ENCODE measurements at places on chromosomes 2 and 18.

DNA sequence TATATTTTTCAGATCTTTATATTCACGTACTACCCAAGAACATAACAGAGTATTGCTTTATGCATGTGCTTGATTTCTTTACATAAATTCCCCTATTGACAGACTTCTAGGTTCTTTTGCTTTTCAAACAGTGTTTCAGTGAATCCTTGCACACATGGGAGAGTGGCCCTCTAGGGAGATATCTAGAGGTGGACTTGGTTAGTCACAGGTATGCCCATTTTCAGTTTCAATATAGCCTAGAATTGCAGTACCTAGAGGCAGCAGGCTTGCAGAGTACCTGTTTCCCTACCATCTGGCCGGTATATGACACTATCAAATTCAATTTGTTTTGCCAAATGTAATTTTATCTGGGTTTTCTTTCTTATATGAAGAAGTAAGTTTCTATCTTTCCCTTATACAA, 36.8 kb downstream of the EML6 start:
- DNase-seq = no peak

DNA sequence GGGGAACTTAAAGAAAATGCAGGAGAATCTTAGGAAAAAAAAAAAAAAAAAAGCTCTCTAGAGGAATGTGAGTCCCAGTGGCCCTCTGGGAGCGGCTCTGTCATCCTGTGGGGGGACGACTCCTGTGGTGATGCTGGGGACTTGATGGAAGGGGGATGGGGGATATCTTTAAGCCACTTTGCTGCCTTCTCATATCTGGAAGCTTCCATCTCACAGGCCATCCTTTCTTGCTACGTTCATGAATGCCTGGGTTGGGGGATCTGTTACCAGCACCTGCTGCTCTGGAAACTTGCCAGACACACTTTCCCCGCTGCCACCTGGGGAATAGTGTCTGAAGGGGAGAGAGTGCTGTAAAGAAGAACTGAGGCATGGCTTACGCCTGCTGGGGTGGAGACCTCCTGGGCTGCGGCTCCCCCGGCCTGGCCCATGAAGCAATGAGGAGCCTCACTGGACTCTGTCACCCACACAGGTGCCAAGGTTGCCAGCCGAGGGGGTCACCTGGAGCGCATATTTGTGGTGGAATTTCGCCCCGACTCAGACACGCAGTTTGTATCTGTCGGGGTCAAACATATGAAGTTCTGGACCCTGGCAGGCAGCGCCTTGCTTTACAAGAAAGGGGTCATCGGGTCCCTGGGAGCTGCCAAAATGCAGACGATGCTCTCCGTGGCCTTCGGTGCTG, 92.8 kb downstream of the RTN4 start:
- DNase-seq = no peak

GRCh38 chr2:206328974-206329373, 54.5 kb downstream of the ZDBF2 start:
- DNase-seq = no peak

DNA sequence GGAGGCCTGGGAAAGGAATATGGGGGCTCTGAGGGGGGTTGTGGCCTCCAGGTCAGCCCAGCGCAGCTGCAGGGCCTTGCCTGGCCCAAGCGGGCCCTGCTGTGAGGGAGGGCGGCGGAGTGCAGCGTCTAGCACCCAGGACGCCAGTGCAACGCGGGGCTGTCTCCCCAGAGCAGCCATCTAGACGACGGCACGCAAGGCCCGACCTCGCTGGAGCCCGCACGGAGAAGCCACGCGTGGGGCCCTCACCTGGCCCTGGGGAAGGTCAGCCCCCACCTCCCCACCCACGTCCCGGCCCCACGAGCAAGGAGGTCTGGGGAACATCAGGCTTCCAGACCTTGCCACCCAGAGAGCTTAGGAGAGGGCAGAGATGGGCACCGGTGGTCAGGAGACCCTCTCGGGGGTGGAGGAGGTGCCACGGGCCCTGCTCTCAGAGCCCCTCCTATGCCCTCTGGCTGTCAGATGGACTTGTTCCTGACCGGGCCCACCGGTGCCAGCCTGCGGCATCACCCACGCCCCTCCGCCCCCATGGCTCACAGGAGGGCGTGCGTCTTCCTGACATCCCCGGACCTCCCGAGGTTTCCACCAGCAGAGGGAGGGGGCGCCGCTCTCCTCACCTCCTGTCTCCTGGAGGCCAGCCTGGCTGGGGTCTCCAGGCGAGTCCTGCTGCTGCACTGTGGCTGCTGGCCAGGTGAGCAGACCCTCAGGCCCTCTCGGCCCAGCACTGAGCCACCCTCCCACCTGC, 17.0 kb downstream of the GPR35 start:
- no peak for DNase-seq

DNA sequence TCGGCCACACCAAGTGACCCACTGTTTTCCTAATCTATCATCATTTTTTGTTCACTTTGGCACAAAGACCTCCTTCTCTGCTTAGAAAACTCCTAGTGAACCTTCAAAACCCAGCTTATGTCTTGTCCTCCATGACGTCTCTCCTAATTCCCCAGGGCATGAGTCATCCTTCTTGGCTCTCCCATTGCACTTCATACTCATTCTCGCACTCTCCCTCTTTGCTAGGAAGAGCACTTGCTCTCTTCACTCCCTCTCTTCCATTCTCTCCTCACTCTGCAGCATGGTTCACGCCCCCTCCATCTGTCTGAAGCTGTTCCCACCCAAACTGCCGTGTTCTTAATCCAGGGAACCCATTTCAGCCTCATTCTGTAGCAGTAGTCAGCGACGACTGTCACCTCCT, 103.9 kb downstream of the MRO start:
- peak; percentile 71 for DNase-seq

- no peak for DNase-seq
Observed at GRCh38 chr2:5315512-5315911, 376.7 kb upstream of the SOX11 start.

DNA sequence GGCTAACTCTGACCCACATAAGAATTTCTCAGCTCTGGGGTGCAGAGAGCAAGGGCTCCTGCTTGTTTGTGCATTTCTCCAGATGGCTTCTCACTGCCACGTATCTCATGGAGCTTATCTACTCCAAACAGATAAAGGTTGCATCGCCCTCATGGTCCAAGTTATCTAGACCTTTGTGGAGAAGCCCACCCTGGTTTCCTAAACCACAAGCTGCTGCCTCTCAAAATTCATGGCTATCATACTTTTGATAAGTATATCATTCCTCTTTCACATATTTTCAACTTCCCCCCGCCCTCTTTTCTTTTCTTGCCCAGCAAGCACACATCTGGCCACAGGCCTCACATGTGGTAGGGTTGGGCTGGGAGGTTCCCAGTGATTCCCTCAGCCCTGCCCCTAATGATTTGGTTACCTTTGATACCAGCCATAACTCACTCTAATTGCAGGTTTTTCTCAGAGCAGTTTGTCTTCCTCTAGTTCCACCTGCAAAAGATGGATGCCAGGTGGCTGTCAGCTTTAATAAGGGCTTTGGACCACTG, 146.0 kb downstream of the RHBDD1 start:
- DNase-seq = no peak

DNA sequence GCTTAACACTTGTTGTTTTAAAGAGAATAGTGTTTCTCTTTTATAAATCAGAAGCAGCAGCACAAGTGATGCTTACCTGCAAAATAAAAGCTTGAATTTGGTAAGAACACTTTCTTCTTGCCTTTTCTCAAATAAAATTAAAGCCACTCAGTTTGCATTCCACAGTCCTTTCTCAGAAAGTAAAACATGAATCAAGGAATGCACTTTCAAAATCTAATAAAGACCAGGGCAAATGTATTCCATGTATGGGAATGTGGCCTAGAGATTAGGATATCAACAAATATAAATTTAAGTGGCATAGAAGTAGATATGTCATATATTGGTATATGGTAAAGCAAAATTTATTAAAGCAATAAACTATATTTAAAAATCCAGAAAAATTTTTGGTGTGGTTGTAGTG, 352.8 kb downstream of the THSD7B start:
- no peak for DNase-seq

DNA sequence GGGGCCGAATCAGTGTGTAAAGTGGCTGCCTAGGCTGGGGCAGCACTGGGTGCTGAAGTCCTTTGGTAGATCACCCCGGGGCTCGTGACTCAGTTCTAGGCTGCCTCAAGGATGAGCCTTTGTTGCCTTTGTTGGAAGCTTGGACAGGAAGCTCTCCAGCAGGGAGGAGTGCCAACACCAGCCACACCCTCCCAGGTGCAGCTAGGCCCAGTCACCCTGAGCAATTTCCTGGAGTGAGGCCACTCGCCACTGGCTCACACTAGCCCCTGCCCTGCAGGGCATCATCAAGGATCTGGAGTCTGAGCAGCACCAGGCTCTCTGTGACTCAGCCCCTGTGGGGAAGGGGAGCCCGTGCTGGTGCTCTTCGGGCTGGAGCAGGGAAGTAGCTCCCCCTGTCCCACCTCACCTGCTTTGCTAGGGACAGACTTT, 6.7 kb upstream of the SDC1 start:
- no peak for DNase-seq

DNA sequence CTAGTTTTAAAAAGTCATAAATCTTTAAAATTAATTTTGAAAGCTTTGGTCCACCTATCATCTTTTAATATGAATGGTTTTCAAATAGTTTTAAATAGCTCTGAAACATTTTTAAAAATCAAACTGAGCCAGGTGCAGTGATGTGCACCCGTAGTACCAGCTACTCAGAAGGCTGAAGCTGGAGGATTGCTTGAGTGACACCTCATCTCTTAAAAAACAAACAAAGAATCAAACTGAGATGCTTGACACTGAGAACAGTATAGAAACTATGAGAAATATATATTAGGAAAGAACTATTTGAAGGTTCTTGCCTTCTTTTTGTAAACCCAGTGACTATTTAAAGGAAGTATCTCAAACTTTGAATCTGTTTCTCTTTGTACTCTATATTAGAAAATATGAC, 67.4 kb downstream of the BARD1 start:
- no peak for DNase-seq

DNA sequence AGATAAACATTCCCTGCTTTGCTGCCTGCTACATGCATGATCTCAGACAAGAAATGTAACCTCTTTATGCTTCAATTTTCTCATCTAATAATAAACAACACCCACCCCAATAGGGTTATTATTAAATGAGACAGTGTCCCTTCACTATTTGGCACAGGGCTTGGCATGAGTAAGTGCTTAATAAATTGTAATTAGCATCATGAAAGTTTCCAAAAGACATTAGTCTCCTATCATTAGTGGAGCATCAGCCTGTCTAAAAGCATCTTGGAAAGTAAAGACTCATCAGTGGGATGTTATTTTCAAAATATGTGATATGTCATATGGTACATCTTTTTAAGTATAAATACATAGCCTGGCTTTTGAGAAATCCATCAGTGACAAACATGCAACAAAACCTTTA, 275.0 kb downstream of the ZEB2 start:
- DNase-seq = no peak

- DNase-seq = no peak
Observed at GRCh38 chr18:25830787-25831186, 259.6 kb downstream of the SS18 start.

DNA sequence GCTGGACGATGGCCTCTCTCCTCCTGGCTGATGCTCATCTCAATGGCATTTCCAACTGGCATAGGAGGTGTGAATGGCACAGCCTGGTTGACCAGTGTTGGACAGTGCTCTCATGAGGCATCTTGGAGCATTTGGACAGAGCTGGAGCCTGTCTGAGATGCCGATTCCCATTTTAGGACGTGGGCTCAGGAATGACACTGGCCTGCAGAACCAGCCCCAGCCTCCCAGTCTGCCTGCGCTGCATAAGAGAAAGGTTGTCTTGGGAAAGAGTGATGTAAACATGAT, 118.2 kb upstream of the COPS8 start:
- DNase-seq = no peak

GRCh38 chr2:216195565-216196029, 86.4 kb downstream of the XRCC5 start:
- DNase-seq = no peak

- no peak for DNase-seq
Observed at GRCh38 chr2:128594953-128595677, 276.4 kb upstream of the HS6ST1 start.

DNA sequence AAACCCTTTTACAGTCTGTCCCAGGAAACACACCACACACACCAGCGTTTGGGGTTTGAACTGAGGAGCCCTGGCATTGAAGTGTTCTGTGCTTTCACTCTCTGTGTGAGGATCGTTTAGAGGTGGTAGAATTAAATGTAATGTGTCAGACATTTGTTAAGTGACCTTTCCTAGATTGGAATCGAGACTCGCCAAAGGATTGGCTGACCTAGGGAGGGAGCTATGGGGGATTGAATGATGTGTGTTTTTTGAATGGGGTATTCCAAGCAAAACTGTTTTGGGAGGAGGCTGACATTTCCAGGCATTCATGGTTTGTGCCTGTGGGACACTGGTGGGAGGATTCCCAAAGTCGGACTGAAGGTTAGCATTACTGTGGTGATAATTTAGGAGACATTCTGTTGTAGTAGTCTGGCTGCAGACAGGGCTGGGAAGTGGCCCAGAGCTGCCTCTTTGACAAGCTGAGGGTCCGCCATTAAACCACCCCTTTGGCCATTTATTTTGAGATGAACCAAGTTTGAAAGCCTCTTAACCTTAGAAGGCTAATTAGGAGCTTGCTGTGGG, 1.7 kb downstream of the MYO1B start:
- no peak for DNase-seq

DNA sequence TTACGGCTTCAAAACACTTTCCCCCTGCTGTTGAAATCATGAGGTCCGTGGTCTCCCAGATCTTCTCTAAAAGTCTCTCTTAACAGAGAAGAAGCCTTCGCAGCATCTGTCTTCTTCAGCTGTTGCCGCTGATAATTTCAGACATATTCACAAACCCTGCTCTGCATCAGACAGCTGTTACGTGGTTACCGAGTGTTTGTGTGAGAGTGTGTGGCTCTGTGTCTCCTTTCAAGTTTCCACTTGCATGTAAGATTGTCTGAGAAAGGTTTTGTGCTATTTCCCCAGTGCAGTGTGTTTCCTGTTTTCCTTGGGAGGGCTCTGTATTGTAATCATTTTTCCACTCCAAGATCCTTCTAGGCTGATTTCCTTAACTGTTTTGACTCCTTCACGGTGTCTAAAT, 32.8 kb downstream of the MAIP1 start:
- DNase-seq = no peak

GRCh38 chr18:76844144-76844543, 21.8 kb downstream of the ZNF236 start:
- DNase-seq = no peak

DNA sequence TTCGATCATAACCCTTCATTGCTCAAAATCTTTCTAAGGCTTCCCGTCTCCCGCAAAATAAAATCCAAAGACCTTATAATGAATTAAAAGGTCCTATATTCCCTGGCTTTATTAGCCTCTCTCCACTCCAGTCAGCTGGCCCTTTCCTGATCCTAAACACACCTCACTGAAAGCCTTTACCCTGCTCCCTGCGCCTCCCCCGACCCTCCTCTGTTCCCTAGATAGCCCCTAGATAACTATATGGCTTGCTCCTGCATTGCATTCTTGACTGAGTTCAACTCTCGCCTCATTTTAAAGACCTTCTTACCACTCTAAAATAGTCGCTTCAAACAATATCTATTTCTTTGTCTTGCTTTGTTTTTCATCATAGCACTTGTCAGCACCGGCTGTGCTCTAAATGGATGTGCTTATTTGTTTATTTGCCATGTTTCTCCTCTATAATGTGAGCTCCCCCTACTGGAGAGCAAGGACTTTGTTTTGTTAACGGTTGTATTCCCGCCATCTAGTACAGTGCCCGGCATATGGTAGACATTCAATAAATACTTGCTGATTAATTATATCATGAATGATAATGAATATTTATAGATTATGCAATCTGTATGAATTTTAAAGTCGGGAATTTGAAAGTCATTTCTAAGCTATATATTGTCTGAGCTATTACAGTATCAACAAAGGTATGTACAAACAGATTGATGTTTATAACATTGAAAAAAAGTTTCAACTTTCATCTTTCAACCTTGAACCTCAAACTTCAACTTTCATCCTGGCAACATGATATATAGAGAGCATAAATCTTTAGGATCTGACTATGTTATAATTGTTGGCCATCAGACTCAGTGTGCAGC, 32.4 kb upstream of the VIT start:
- DNase-seq = peak; percentile 88

All from NCI-H460 (cell line).